ENCODE measurements at places on chromosomes 5 and 9.
A peak's percentile ranks its signal among the peaks of the same experiment; 100 is the strongest.

DNA sequence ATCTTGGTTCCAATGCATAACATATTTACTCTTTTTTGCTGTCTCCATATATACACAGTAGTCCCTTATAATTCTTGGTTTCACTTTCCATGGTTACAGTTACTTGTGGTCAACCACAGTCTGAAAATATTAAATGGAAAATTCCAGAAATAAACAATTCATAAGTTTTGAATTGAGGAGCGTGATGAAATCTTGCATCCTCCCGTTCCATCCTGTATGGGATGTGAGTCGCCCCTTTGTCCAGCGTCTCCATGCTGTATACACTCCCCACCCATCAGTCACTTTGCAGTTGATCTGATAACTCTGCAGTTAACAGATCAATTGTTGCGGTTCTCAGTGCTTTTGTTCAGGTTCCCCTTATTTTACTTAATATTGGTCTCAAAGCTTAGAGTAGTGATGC lies 11.5 kb upstream of the FAF2 start:
- no peak for DNase-seq

GRCh38 chr5:10746711-10747110 lies 14.3 kb downstream of the DAP start:
- DNase-seq: no peak

DNA sequence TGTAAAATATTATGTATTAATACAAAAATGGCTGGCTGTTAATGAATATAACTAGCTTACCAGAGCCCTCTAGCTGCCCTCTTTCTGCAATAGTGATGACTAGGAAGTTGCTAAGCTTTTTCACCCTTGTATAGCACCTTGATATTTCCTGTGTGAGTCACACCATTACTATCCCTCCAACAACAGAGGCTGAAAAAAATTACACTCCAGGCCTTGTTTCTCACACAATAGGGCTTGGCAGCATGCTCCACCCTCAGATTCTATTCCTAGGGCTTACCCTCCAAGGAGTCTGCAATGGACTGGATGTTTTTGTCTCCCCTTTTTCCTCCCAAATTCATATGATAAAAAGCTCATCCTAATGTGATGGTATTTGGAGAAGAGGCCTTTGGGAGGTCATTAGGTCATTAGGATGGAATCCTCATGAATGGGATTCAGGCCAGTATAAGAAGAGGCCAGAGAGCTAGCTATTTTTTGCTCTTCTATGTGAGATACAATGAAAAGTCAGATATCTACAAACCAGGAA lies 184.6 kb upstream of the MAP1B start:
- peak; percentile 72 for DNase-seq

GRCh38 chr9:114678795-114679194 lies 3.2 kb downstream of the TEX48 start:
- no peak for DNase-seq

DNA sequence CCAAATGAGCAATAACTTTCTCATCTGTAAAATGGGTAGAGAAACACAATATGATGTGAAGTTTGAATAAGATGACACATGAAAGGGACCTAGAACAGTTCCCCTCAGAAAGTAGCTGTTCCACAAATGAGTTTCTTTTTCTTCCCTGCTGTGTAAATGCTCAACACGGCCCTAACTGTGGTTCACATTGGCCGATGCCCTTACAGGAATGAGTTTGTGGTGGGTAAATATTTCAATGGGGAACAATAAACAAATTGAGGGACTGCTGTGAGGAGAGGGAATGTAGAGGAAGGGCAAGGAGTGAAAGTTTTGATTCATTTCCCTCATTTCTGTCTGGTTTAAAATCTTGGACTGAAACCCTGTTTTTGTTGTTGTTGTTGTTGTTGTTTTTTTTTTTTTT lies 12.8 kb downstream of the C6 start:
- DNase-seq: no peak

GRCh38 chr9:74755355-74755754 lies 132.4 kb downstream of the TRPM6 start:
- no peak for DNase-seq

DNA sequence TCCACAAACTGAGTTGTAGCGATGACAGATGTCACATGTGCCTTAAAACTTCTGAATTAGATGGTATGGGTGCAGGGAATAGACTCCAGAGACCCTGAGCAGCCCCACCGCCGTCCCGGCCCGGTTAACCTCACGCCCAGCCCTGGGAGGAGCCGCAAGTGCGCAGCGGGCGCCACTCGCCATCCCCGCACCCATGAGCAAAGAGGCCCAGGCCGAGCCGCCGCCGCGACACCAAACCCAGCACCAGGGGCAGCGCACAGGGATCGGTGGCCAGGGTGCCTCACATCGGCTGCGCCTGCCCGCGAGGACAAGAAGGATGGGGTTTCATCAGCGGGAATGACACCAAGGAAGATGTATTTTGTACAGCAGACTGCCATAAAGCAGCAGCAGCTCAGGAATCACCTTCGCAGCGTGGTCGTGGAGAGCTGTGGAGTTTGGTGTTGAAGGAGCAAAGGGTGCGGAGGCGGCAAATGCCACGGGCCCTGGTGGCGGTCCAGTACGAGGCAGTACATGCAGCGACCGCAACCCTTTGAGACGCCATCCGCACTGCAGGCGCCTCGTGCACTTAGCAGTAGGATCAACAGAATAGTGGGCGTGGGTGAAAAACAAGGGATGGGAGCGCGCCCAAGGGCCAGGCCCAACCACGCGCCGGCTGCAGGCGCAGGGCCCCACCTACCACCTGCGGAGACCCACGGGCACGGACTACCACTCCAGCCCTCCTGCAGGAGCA lies 89.7 kb downstream of the ZNF366 start:
- DNase-seq: no peak

- no peak for DNase-seq
Measured at GRCh38 chr5:171961117-171961516, 45.3 kb downstream of the FBXW11 start.

- no peak for DNase-seq
Measured at GRCh38 chr9:89154651-89155336, 23.8 kb downstream of the SHC3 start.

DNA sequence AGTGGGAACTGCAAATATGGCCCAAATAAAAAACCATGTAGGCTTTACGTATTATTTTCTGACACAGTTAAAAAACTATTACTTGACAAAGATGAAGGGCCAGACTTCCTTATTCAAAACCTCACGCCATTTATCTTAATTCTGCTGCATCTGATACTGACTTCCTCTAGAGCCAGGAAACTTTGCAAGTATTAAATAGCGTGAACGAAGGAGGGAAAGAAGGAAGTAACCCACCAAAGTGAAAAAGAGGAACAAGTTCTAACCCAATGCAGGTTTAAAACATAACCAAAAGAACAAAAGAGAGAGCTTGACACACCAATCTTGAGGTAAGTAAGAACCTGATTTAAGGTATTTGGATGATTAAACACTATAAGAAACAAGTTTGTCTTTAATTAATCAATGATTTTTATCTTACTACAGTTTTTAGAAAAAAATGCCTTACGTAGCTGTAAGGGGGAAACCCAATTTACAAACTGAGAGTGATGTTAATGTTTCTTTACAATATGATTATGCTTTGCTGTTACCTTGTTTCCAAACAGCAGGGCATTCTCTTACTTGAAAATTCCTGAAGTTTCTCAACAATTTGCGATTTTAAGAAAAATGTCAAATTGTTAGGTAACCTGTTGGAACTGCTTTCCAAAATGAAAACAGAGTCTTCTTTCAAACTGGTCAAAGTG lies at the start of gene GAPT:
Gene GAPT (plus strand): TSS at position 220 of the 677 bp plus-strand sequence. CDS start 3,102 bp downstream, outside the sequence.
- DNase-seq: no peak

GRCh38 chr5:134634227-134634626 lies 1.6 kb upstream of the SAR1B start:
- no peak for DNase-seq

- DNase-seq: no peak
Measured at GRCh38 chr9:128628471-128629048, 28.1 kb downstream of the DYNC2I2 start.

DNA sequence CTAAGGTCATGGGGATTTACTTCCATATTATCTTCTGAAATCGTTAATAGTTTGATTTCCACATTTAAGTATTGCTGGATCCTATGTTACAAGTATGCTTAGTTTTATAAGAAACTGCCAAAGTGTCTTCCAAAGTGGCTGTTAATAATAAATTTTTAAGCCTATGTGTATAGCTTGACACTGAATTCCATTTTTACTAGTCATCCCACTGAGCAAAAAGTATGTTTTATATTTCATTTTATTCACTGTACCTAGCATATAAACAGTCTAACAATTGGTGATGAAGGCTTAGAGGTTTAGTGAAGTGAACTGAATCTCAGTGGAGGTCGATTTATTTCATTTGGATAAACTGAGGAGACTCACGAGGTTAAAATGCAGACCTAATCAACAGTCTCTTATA lies 174.6 kb downstream of the ADAMTS6 start:
- DNase-seq: no peak

GRCh38 chr5:110112348-110112747 lies 422.6 kb downstream of the MAN2A1 start:
- DNase-seq: no peak

DNA sequence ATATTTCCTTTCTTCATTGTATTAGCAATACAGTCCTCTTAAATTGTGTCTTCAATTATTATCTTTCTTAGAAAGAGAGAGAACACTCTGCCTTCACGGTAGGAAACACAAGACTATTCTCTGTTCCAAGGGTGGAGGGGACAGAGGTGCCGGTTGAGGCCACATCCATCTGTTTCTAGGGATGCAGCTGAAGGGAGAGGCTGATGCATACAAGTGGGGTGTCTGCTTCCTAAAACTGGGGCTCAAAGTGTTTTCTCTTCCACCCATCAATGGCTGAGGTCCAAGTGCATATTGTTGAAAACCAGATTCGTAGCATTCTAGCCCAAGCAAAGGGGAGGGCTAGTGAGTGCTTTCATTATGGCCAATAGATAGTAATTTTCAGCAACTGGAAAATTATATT lies 9.5 kb downstream of the IRX2 start:
- DNase-seq: no peak

- no peak for DNase-seq
Measured at GRCh38 chr5:36876965-36877666, 547 bp downstream of the NIPBL start.

GRCh38 chr5:77423022-77423750 lies 68.9 kb downstream of the WDR41 start:
- DNase-seq: no peak

- DNase-seq: peak; percentile 70
Measured at GRCh38 chr5:126848253-126848652, 71.3 kb downstream of the LMNB1 start.

DNA sequence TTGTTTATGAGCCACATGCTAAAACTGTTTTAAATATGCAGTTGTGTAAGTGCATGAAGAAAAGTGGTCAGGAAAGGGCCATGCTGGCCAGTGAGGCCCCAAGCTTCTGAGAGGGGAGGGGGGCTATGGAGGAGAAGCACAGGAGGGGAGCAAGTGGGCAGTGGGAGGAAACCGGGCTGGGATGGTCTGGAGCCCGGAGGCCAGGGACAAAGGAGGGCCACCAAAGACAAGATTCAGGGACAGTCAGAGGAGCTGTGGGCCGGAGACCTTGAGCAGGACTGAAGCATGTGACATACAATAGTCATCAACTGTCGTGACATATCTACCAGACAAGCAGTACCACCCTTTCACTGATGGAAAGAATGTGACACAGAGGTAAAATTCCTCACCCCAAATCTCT lies 333.2 kb upstream of the IRX1 start:
- DNase-seq: peak; percentile 24

DNA sequence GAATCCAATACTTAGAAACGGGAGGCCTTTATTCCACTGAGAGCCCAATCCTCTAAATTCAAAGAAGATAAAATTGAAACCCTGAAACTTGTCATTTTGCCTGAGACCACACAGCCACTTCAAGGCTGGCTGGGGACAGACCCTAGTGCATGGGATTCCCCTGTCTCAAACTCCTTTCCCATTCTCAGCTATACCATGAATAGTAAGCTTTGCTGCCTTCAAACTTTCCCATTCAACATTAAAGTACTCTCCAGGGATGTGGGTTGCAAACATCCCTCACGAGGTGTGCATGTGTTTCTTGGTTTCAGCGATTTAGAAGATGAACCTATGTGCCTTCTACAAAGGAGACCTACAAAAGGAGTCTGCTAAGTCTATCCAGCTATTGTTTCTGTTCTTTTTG lies 64.6 kb downstream of the GABRB2 start:
- DNase-seq: no peak

GRCh38 chr9:136026266-136026942 lies 65.2 kb upstream of the UBAC1 start:
- DNase-seq: no peak

GRCh38 chr5:78716206-78716605 lies 67.6 kb upstream of the LHFPL2 start:
- DNase-seq: no peak

DNA sequence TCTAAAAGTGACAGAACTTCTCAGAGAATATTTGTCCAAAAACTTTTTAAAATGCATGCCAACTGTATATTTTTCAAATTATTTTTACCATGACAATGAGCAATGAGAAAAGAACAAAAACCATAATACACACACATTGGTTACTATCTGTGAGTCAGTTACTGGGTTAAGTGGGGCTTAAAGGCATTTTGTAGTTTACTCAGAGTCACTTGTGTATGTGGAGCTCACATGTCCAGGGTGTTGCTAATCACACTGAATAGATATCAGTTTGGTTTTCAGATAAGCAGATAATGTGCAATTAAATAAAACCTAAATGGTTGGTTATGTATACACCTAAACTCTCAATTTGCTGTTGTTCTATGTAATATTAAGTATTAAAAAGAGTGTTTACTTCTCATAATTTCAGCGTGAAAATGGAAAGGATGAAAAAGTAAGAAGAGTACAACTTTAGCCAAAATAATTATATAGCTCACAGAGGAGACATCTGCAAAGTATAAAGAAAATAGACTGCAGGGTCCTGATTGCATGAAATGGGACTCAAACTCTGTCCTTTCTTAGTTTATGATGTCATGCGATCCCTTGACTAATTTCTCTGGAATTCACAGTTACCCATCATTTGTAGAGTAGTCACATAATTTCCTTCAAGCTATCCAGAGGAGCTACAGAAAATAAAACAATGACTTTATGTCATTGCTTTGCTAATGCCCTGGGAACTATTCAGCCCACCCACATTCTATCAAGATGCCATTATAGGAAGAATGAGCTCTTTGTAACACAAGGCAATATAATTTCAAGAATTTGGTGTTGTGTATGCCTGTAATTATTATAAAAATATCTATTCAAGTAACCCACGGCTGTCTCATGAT lies 388.0 kb upstream of the ZNF608 start:
- no peak for DNase-seq

DNA sequence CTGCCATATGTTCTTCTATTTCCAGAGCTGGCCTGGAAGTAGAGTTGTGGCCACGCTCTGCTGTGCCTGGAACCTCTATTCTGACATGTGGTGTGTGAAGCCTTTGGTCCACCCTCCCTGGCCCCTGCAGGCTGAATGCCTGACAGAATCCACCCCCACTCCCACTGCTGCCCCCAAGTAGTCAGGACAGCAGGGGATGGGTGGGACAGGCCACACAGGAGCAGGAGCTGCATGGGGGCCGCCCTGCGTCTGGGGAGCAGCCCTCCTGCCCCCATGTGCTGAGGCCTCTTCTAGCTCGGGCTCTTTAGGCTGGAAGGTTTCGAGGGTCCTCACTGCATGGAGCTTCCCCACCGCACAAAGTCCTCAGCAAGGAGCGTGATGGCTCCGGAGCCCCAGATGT lies 32.6 kb upstream of the IRX4 start:
- no peak for DNase-seq

GRCh38 chr9:134784577-134785305 lies 95.9 kb upstream of the FCN2 start:
- no peak for DNase-seq

- no peak for DNase-seq
Measured at GRCh38 chr5:103800741-103801495, 238.3 kb upstream of the NUDT12 start.
